ENCODE measurements at places on chromosomes 12 and 14. TPM values are rescaled to one million over a fixed set of nuclear protein-coding genes. Genes with fewer than 3 reads are reported as not detected.

GRCh38 chr14:96960598-96961116 is 163.5 kb downstream of the VRK1 start:
- no peak for DNase-seq

DNA sequence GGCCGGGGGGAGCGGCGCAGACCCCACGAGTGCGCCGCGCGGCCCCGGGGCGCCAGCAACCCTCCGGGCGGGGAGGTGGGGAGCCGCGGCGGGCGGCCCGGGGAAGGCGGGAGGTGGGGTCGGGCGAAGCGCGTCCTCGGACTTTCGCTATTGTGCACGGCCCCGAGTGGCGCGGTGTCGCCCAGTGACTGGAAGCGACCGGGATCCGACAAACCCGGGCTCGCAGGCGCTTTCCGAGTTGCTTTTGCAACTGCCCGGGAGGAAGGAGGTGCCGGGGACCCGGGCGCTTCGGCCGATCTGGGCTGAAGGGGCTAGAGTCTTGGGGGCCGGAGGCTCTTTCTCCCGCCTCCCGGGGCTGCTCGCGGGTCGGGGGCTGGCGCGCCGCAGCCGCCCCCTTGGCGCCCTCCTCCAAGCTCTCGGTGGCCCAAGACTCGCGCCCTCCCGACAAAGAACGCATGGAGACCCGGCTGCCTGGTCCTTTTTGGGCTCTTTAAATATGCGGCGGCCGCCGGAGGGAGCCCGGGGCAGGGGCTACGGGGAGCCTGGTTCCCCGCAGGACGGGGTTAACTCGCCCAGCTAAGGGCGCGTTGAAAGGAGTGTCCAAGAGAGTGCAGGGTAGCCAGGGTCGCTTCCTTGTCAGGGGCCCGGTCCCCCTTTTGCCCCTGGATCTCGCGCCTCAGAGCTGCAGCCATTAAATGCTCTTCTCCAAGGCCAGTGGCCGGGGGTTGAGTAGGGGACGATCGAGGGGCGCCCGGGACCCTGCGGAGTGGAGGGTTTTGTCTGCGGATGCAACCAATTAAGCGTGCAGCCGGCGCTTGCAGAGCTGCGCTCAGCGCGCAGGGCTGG is 1.4 kb downstream of the HMGA2 start:
- DNase-seq: peak; percentile 82

DNA sequence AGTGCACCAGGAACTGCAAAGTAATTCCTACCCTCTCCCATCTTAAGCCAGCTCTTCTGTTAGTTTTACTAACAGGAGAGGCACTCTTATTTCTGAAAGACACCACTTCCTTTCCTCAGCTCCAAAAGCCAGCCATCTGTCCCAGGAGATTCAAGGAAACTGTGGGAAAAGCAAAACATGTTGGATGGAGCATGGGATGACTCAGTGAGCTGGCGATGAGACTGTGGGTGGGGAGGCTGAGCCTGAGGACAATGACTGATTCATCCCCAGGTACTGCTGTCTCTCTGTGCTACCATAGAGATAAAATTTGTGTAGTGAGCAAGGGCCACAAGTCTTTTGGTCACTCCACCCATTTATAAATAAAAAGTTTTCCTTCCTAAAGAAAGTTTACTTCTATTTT is 141.4 kb downstream of the MYRFL start:
- DNase-seq: no peak

DNA sequence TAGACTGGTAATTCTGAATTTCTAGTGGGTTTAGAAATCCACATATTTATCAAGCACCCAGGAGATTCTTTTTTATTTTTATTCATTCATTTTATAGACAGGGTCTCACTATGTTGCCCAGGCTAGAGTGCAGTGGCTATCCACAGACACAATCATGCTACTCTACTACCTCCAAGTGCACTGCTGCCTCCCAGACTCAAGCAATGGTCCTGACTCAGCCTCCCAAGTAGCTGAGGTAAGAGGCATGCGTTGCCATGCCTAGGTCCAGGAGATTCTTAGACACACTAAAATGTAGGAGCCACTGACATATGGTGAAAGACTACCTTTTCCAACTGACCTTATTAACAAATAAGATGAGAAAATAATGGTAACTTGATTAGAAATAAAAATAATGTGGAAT is 38.9 kb downstream of the KIF21A start:
- DNase-seq: no peak

DNA sequence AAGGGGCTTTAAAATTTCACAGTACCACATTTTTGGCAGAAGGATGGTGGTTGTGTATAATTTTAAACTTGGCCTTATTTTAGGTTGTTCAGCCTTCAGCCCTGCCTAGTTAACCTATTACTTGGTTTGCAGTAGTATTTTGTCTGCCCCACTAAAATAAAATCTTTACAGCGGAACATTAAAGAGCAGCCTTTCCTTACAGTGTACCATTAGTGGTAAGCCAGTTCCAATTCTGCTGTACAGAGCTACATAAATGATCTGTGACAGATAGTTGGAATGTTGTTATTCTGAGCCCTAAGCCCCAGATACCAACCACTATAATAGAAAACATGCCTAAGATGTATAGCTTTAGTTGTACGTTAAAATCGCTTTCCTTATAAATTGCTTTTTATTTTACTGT is 56.2 kb downstream of the SLC38A6 start:
- DNase-seq: no peak

Gene CAPZA3
- total RNA-seq: not detected

Gene P2RX2
- 3.0 TPM for total RNA-seq

Measured in GM23338 (cell line).